Choroid plexus epithelial cell (primary cell): ENCODE measurements at places on chromosomes 6 and 20.
A peak's percentile ranks its signal among the peaks of the same experiment; 100 is the strongest.

GRCh38 chr20:15065794-15066193 lies 728.4 kb upstream of the FLRT3 start:
- peak; percentile 27 for DNase-seq

GRCh38 chr6:158559338-158559894 lies 475 bp upstream of the TMEM181 start:
- no peak for DNase-seq

DNA sequence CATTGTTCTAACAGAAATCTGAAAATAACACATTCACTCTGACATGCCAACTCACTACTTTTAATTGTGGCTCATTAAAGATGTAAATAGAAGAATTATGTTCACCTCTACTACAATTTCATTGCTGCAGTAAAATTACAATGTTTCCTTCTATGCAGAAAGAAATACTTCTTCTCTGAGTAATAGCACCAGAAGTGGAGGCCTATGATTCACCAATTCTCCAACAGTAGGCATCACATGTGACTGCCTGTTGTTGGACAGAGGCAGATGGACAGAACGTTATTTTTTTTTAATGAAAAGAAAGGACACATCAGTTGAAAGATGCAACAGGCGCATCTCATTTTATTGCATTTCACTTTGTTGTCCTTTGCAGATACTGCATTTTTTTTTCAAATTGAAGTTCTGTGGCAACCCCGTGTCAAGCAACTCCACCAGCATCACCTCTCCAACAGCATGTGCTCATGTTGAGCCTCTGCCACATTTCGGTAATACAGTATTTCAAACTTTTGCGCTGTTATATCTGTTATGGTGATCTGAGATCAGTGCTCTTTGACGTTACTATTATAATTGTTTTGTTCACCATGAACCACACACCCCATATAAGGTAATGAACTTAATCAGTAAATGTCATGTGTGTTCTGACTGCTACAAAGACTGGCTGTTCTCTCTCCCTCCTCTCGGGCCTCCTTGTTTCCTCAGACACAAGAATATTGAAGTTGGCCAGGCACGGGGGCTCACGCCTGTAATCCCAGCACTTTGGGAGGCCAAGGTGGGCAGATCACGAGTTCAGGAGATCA lies 121.4 kb downstream of the ATXN1 start:
- peak; percentile 88 for DNase-seq

- DNase-seq = peak; percentile 45
These were observed 140.8 kb downstream of the SLC16A10 start for GRCh38 chr6:111228094-111228493.

DNA sequence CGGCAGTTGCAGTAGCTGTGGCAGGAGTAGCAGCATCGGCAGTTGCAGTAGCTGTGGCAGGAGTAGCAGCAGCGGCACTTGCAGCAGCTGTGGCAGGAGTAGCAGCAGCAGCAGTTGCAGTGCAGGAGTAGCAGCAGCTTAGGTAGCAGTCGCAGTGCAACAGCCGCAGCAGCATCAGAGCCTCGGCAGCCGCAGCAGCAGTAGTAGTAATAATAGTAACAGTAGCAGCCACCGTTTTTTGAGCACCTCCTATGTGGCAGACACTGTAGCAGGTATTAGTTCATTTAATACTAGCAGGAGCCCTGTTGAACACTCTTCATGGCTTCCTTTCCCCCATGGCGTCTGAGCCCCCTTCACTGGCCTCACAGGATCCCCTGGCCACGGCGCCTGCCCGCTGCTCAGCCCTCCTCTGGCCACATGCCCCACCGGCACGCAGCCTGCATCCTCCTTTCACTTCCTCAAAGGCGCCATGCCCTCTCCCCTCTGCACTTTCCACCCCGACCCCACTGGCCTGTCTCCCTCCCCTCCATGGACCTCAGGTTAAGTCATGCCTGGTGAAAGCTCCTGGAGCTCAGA lies 19.1 kb upstream of the IRF4 start:
- no peak for DNase-seq

DNA sequence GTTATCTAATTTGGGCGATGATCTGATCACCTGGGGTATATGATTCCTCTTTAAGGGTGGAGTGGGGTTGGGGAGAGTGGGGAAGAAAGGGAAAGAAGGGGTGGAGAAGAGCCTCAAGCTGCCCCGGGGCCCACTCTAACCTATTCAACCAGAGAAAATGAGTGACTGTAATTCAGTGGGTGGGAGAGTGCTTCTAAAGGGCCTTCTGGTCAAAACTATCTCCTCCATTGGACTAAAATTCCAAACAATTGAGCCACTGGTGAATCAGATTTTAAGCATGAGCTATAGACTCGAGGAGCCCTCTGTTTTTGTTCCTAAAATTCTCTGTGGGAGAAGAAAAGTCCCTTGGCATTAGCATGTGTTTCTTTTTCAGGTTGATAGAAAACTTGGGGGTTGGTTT lies 296.8 kb downstream of the CLIC5 start:
- DNase-seq = no peak

DNA sequence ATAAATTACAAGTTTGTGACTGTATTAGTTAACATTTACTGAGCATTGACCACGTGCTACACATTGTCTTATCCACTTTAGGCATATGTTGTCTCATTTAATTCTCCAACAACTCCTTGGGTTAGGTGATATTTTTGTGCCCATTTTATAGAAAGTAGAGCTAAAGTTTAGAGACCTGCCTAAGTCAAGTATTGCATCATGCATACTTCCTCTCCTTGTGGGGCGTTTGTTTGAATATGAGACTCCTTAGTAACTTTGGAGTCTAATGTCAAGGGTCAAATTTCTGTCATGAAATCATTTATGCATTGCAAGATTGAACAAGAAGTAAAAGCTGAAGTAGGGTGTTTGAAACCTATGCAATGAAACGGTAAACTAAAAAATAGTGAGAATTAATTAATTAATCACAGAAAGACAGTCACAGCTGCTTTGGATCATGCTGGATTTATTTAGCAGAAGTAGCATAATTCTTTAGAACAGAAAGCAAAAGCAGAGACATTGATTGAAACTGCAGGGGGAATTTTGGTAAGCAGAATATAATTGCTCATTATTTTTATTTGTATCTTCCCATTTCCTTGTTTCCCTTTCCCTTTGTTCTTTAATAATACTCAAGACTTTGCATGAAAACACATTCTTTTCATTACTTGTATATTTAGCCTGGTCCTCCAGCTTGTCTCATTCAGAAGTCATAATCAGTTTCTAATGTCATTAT lies 1374.4 kb upstream of the GJE1 start:
- peak; percentile 45 for DNase-seq

DNA sequence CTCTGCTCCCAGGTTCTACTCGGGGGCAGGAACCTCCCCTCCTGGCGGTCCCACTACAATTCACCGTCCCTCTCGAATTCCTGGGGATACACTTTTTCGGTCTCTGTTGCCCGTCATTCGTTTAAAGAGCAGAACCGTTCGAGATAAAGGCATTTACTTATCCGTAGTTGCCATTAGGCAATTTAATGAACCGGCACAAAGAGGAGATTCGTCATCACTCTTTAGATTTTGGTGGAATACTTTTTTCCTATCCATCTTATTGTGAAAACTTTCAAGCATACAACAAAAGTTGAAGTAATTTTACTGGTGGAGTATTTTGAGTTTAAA lies 1.2 kb upstream of the CD24 start:
- no peak for DNase-seq

- DNase-seq = no peak
These were observed 356.9 kb downstream of the ARHGAP18 start for GRCh38 chr6:129353067-129353466.

DNA sequence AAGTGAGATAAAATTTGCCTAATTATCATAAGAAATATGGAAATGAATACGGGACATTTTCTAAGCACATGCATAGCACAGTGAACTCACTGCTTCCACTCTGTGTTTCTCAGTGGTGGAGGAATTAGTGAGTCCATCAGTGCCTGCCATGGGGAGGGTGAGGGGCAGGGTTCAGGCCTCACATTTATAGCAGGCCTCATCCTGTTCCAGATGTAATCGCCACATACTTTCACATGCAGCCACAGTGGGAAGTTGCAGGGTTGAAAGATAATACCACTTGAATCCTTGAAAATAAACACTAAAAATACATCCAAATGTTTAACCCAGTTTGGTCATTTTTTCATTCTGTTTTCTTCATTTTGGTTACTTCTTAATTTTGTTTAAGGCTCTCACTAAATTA lies 29.9 kb upstream of the ANKEF1 start:
- peak; percentile 13 for DNase-seq

- no peak for DNase-seq
These were observed 8.8 kb downstream of the DDRGK1 start for GRCh38 chr20:3195590-3196237.

- no peak for DNase-seq
These were observed 16.7 kb downstream of the DYNLT1 start for GRCh38 chr6:158627940-158628211.

GRCh38 chr20:9660236-9660868 lies 146.0 kb downstream of the LAMP5 start:
- DNase-seq = peak; percentile 4

DNA sequence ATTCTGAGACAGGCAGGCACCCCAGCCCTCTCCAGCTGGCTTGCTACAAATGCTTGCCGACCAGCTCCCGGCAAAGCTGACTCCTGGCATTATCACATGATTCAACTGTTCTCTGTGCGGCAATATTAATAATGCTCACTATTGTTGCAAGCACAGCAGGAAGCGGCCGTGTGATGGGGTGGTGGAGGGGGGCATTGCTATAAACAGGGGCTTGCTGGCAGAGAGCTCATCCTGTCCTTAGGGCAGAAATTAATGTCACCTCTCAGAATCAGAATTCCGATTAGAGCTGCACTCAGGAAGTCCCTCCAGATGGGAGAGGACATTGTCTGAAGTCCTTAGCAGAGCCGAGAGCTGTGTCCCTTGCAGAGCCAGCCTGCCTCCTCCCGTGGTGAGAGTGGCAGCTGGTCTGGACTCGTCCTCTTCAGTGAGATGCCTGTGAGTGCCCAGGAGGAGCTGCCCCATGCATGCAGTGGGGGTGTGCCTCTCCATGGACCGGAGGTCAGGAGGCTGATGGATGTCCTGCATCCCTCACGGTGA lies 162.5 kb downstream of the CDH4 start:
- no peak for DNase-seq

DNA sequence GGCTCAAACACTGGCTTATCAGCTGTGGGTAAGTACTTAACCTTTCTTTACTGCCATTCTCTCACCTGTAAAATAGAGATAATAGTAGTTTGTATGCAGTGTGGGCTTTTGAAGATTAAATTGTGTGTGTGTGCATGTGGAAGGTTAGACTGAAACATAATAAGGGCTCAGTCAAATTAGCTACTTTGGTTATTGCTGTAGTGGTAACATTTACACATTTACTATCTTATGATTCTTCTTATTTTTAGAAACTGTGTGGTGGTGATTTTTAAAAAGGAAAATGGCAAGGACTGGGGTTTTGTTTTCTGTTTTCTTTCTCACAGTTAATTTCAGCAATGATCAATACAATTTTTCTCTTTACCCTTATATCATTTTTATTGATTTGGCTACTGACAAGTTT lies 206.9 kb downstream of the NKAIN2 start:
- DNase-seq = no peak

DNA sequence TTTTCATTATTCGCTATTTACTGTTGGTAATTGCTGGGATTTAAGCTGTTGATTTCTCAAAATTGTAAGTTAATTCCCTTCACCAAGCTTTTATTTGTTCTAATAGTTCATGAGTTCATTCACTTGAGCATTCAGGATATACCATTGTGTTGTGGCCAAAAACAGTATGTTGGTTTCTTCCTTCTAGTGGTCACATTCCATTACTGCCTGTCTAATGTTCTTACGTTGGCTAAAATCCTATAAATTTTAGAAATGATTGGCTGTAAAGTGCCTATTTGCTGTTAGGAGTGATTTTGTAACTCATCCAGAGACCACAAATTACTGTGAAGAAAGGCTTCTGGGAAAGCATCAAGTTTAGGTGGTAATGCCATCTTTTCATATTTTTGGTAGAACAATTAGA lies 76.3 kb downstream of the FARS2 start:
- DNase-seq = peak; percentile 74

- no peak for DNase-seq
These were observed 309.7 kb upstream of the SULF2 start for GRCh38 chr20:48094944-48095343.

DNA sequence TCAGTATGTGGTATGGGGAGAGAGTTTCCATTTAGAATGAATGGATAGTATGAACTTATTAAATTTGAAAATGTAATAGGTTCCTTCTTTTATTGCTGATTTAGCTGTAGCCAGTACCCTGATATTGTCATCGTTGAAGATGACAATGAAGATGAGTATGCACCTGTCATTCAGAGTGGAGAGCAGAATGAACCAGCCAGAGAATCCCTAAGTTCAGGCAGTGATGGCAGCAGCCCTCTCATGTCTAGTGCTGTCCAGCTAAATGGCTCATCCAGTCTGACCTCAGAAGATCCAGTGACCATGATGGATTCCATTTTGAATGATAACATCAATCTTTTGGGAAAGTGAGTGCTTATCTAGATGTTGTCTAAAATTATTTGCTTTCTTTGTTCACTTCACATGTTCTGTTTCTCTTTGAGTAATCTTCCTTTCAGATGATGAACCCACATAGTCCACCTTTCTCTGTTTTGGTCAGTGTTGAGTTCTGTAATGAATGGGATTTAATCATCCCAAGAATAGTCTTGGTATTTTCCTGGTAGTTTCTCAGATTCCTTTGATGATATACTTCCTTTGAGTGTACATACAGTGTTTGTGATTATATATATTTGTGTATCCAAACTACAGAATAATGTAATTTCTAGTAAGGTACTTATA lies 23.3 kb downstream of the HSF2 start:
- no peak for DNase-seq

GRCh38 chr6:91580635-91581034 lies 993.8 kb upstream of the MAP3K7 start:
- no peak for DNase-seq

- no peak for DNase-seq
These were observed 56.1 kb downstream of the DCBLD1 start for GRCh38 chr6:117538615-117539014.

- DNase-seq = no peak
These were observed 10.3 kb downstream of the RPP21 start for GRCh38 chr6:30355281-30355680.

DNA sequence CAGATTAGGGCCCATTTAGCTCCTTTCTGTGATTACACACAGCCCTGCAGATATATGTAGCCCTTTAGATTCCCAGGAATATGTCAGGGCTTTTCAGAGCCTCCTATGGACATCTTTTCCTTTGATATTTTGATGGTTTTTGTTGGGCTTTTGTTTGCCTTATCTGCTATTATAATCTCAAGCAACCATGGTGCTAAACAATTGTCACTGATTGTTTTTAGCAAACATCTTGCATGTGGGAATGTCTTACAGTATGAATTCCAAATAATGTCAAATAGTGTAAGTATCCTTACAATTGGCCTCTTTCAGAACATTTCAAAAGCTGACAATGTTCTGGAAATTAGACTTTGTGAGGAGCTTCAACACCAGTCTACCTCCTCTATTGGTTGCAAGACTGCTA lies 333.6 kb upstream of the OPRM1 start:
- DNase-seq = no peak
